Fibroblast of mammary gland (primary cell): ENCODE measurements at places on chromosomes 2 and 18.
A peak's percentile ranks its signal among the peaks of the same experiment; 100 is the strongest.

DNA sequence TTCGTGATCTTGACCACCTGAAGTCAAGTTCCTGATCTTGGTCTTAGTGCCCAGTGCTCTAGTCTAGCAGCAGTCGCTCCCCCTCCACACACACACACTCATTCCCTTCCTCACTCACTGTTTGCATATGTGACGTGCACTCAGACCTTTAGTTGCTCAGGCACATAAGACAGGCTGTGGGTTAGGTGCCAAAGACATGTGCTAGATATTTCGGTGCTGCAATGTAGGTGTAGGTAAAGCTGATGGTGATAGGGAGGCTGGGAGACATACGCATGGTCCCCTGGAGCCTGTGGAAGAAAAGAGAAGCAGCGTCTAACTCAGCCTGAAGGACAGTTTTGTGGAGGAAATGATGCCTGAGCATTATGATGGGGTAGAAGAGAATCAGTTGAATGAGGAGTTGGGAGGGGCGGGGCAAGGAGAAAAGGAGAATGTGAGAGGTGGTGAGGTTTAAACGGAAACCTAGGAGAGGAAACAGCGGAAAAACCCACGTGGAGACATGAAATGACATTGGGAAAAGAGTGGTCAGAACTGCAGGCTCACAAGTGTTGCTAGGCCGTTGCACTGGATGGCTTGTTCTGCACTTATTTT is 3.8 kb downstream of the TTC39C start:
- DNase-seq = no peak

GRCh38 chr2:150784389-150784788 is 296.9 kb upstream of the RND3 start:
- no peak for DNase-seq

DNA sequence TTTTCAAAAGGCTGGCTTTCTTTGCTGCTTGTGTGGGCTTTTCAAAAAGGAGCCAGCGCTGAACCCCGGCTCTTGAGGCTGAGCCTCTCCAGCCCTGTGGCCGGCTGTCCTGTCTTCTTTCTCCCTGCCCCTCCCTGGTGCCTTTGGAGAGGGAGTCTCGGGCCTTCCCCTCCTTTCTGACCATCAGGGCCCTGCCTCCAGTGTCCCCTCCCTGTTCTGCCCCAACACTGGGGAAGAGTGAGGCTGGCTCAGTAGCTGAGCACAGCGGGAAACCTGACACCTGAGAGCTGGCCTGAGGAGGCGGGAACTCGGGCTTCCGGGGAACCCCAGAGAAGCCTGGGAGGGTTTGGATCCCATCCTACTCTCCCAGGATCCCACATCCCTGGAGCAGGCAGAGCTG is 232.1 kb downstream of the LOXHD1 start:
- DNase-seq = no peak

- DNase-seq = no peak
Observed at GRCh38 chr2:3516831-3517230, 2.5 kb downstream of the ADI1 start.

GRCh38 chr2:80135001-80135400 is 169.6 kb downstream of the LRRTM1 start:
- no peak for DNase-seq

- peak; percentile 56 for DNase-seq
Observed at GRCh38 chr18:34342960-34343359, 118.2 kb upstream of the NOL4 start.

GRCh38 chr2:68980956-68981355 is 6.5 kb downstream of the GKN1 start:
- DNase-seq = no peak

DNA sequence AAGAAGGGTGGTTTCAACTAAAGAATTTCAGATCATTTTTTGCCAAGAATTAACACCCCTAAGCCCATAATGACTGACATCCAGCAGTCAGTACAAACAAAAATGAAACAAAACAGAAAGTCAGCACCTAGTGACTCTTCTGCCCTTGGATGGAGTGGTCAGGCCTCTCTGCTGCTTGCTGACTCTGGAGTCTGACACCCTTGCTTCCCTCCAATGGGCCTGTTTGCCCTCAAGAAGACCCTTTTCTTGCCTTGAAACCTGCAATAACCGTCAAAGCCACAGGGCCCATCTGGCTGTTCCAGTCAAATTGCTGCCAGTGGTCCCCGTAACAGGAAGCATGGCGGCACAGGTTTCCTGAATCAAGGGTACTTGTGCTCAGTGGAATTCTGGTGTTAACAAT is 27.2 kb upstream of the CYTIP start:
- DNase-seq = no peak

DNA sequence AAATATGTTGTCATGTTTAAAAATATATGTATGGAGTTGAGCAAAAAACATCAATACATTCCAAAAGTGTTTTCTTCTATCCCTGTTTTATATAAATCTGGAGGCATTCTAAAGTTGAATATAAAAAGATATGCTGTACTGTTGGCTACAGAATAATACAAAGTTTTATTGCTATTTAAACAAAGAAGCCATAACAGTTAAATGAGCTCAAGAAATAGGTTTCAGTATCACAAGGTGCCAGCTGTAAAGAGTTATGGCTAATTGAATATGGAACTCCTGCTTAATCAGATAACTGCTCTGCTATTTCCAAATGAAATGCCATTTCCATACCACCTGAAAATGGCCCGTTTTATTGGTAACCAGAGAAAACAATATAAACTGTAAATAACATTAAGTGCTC is 55.0 kb downstream of the LNPK start:
- DNase-seq = no peak

- DNase-seq = no peak
Observed at GRCh38 chr2:224195925-224196571, 157.0 kb upstream of the SERPINE2 start.

DNA sequence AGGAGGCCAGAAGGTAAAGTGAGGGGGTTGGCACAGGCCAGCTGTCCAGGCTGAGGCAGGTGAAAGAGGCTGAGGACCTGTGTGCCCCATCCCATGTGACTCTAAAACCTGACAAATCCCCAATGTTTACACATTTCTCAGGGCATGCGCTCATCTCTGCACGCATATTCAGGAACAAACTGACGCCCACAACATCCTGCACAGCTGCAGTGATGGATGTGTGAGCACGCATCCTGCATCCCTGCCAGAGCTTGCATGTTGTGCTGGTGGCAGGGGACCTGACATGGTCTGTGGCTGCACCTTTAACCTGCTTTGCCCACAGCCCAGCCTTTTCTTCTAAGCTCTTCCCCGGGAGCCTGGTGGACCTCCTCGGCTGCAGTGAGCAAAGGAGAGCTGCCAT is 83.1 kb downstream of the FBXO15 start:
- DNase-seq = no peak

- no peak for DNase-seq
Observed at GRCh38 chr2:63880625-63881024, 38.9 kb downstream of the UGP2 start.

- DNase-seq = peak; percentile 55
Observed at GRCh38 chr2:160292225-160292624, 92.2 kb upstream of the ITGB6 start.

- no peak for DNase-seq
Observed at GRCh38 chr18:67636597-67637385, 120.3 kb upstream of the DSEL start.

GRCh38 chr18:57904535-57904934 is 101.4 kb upstream of the ATP8B1 start:
- no peak for DNase-seq

DNA sequence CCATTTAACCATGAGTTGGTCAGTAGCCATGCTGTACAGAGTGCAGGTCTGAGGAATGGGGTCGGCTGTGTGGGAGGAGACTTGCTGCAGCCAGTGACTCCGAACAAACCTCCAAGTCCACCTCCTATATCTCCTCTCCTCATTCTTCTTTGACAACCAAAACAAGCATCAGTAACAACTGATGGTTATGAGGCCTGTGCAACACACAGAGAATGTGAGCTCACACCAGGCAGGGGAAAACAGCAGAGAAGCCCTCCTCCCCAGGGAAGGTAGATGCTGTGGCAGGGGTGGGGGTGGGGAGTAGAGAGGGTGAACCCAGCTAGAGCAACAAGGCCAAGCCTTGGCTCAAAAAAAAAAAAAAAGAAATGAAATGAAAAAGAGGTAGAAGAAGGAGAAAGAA is 12.3 kb upstream of the CNGA3 start:
- peak; percentile 29 for DNase-seq

DNA sequence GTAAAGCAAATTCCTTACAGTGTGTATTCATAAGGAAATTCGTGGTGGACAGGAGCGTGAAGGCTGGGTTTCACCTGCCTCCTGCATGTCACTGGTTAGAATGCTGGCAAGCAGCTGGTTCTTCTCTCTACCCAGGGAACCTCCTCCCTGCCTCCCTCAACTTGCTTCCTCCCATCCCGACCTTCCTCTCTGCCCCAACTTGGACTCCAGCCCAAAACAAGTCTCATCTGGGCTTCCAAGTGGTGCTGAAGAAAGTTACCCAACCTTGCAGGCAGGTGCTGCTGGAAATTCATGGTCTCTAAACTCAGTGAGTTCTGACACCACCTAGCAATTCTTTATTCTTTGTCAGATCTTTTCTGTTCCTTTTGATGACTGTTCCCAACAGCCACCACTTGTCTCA is 184.5 kb downstream of the BCL2 start:
- no peak for DNase-seq
